ENCODE measurements at places on chromosomes 3 and 15.

DNA sequence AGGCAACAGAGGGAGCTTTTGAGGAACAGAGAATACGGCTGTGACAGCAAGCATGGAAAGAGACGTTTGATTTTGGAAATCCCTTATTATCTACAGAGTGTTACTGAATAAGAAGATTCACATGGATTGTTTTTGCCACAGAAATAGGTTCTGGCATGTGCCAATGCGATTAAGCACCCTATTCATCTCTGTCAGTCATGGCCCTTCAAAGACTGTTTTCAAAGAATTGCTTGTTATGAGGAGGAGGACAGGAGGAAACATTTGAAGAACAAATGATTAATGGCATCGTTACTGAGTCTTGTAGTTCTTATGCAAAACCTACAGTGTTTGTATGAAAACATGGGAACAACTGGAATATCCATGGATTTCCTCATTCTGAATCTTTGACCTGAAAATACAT, 86.2 kb downstream of the EPHA6 start:
- no peak for DNase-seq

DNA sequence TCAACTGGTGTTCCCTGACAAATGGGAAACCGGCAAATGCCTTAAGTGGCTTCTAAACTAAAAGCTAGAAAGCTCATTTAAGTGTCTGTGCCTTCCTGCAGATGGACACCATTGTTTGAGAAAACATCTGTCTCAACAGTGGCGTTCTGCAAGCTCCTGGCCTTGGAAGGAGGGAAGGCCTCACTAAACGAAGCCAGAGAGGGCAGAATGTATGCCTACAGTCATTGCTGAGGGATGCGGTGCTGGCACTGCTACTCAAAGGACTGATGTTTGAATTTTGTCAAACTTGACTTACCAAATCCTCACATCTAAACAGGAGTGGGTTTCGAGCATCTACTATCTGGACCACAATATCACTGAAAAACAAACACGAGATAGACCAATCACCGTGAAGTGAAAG, 12.2 kb downstream of the LSG1 start:
- DNase-seq, result no peak

- peak; percentile 69 for DNase-seq
Observed at GRCh38 chr15:39786447-39787056, 3.9 kb upstream of the FSIP1 start.

- peak; percentile 59 for DNase-seq
Observed at GRCh38 chr15:67107014-67107812, 41.8 kb downstream of the SMAD3 start.

- DNase-seq, result no peak
Observed at GRCh38 chr3:13879946-13880810, at the start of gene WNT7A. Gene WNT7A (minus strand): TSS chr3:13880071. CDS start chr3:13879816, 255 bp downstream.

DNA sequence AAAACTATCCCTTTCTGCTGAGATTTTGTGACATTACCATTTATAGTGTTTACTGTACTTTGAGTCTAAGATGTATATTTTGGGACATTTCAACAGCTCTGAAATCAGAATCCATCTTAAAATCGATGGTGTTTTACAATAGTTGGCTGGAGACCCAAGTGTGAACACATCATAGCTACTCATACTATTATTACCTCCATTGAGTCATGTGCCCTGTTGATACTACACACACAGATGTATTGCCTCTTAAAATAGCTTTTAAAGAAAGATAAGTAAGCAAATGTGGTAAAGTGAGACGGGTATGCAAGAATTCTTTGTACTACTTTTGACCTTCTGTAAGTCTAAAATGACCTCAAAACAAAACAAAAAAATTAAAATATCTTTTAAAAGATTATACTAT, 6.7 kb downstream of the LMOD3 start:
- DNase-seq, result no peak

GRCh38 chr3:101184111-101184510, 136.3 kb downstream of the IMPG2 start:
- DNase-seq, result no peak
